ENCODE measurements at places on chromosomes 6 and 20. TPM values are rescaled to one million over a fixed set of nuclear protein-coding genes. Genes with fewer than 3 reads are reported as not detected.
A peak's percentile ranks its signal among the peaks of the same experiment; 100 is the strongest.

- no peaks in the 10 kb centered on the region for H3K27me3 ChIP-seq
- H3K27ac ChIP-seq, result no peak overlapping the region
- H3K36me3 ChIP-seq, result no peaks in the 10 kb centered on the region
- H3K4me3 ChIP-seq, result no peak overlapping the region
- DNase-seq, result no peak
Observed at GRCh38 chr6:107819217-107819616, 4.9 kb downstream of the SCML4 start.

- DNase-seq, result no peak
- H3K4me1 ChIP-seq, result no peaks in the 10 kb centered on the region
- no peak overlapping the region for H3K27ac ChIP-seq
- no peaks in the 10 kb centered on the region for H3K27me3 ChIP-seq
Observed at GRCh38 chr6:128422871-128423270, 97.5 kb downstream of the PTPRK start.

DNA sequence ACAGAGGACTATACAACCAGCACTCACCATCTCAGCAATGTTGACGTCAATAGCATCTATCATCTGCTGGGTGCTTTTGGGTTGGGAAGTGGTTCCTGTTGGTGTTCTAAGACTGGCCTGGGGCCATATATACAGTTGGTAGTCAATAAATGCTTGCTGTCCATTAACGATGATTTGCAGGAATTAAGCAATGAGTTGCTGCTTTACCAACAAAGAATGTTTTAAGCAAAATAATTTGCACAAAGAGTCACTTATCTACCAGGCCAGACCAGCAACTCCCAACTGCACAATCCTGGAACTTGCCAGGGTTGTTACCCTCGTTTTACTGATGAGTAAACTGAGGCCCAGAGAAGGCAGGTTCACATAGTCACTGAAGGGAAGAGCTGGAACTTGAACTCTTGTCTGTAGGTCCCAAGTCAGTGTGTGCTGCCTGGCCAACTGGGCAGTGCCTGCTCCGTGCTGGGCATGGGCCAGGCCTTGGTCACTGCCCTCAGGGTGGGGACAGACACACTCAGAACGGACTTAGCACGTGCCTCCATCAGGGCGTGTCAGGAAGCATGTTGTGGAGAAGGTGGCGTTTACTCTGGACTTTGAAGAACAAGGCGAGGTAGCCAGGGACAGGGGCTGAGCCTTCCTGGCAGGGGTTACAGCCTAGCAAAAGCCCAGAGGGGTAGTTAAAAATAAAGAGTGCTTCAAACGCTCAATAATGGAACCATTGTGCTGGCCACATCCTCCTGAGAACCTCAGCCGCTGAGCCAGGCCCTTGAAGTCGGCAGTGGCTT is 2.5 kb upstream of the SRC start:
- no peak overlapping the region for H3K4me3 ChIP-seq
- H3K36me3 ChIP-seq, result no peaks in the 10 kb centered on the region
- H3K27me3 ChIP-seq, result no peaks in the 10 kb centered on the region
- no peak overlapping the region for H3K27ac ChIP-seq
- DNase-seq, result no peak

GRCh38 chr20:38139977-38140753 is 24.9 kb downstream of the TGM2 start:
- no peaks in the 10 kb centered on the region for H3K27me3 ChIP-seq
- no peak overlapping the region for H3K4me3 ChIP-seq
- no peak overlapping the region for H3K27ac ChIP-seq
- H3K36me3 ChIP-seq, result peaks cover 98% of the 10 kb centered on the region
- H3K4me1 ChIP-seq, result no peaks in the 10 kb centered on the region
- no peak for DNase-seq

- peaks cover 7% of the 10 kb centered on the region for H3K4me1 ChIP-seq
- no peaks in the 10 kb centered on the region for H3K36me3 ChIP-seq
- no peak for DNase-seq
- no peaks in the 10 kb centered on the region for H3K27me3 ChIP-seq
- H3K4me3 ChIP-seq, result no peak overlapping the region
Observed at GRCh38 chr6:141153563-141153962, 979.2 kb upstream of the GJE1 start.

DNA sequence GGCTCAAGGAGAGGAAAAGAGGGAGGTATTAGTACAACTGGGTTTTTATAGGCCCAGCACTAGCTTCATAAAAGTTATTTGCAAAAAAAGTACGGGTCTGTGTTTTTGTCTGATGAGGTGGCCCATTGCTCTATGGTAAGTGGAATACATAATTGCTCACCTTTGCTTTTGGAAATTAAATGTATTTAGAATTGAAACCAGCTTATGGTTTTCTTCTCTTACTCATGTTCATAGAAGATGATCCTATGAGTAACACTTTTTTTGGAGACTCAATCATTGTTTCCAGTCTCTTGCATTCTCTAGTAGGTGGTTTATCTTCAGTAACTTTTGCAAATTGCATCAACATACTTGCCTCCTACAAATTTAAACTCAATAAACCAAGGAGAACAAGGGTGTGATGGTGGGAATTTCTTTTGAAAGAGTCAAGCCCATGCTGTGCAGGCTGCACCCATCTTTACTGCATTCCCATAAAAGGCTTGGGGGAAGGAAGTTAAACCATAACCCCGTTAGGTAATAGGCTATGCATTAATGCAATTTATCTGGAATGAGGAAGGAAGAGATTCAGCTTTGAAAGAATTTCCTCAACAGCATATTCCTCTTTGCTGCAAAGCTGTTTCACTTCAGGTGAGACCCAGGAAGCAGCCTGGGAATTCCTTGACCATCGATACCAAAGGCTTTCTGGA is 48.5 kb upstream of the EDN1 start:
- DNase-seq, result no peak
- no peak overlapping the region for H3K27ac ChIP-seq
- H3K4me3 ChIP-seq, result no peak overlapping the region
- H3K27me3 ChIP-seq, result no peaks in the 10 kb centered on the region

GRCh38 chr20:4814696-4815252 is 93.1 kb downstream of the PRND start:
- H3K27ac ChIP-seq, result peak overlapping the region; percentile 58
- H3K36me3 ChIP-seq, result no peaks in the 10 kb centered on the region
- H3K27me3 ChIP-seq, result no peaks in the 10 kb centered on the region
- no peaks in the 10 kb centered on the region for H3K4me1 ChIP-seq
- no peak for DNase-seq

DNA sequence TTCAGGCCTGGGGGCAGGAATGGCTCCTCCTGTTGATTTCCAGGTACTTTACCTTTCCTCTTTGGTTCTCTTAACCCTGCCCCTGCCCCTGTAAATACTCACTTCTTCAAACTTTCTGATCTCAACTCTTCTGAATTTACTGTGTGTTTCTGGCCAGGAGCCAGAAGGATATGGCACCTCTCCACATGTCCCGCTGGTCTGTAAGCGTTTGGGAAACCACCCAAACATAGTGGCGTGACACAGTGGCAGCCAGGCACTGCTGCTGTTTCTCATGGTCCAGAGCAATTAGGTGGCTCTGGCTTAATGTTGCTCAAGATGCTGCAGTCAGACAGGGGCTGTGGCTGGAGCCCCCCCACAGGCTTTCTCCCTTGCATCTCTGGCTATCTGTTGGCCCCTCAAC is 374.5 kb downstream of the RNGTT start:
- no peaks in the 10 kb centered on the region for H3K36me3 ChIP-seq
- H3K4me3 ChIP-seq, result no peak overlapping the region
- H3K27me3 ChIP-seq, result no peaks in the 10 kb centered on the region
- no peak overlapping the region for H3K27ac ChIP-seq
- no peak for DNase-seq

DNA sequence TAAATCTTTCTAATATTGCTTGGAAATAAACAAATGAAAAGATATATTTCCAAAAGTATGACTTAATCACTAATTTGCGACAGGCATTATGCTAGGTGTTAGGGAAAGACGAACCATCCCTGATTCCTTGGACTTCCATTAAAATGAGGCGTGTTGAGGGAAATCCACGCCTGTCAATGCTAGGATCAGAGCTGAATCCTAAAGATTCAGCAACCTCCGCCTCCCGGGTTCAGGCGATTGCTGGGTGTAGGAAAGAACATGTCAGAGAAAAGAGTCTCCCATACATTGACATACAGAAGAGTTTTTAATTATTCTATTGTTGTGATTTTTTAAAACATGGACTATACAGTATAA is 16.8 kb upstream of the PRSS16 start:
- no peak overlapping the region for H3K27ac ChIP-seq
- no peak for DNase-seq
- peaks cover 6% of the 10 kb centered on the region for H3K27me3 ChIP-seq
- no peaks in the 10 kb centered on the region for H3K4me1 ChIP-seq
- H3K4me3 ChIP-seq, result no peak overlapping the region

GRCh38 chr20:57879779-57880570 is 170.2 kb upstream of the PMEPA1 start:
- DNase-seq, result peak; percentile 58
- H3K27ac ChIP-seq, result peak overlapping the region; percentile 40
- no peaks in the 10 kb centered on the region for H3K27me3 ChIP-seq
- no peaks in the 10 kb centered on the region for H3K36me3 ChIP-seq

- DNase-seq, result no peak
- no peak overlapping the region for H3K4me3 ChIP-seq
- H3K36me3 ChIP-seq, result no peaks in the 10 kb centered on the region
- H3K4me1 ChIP-seq, result no peaks in the 10 kb centered on the region
- H3K27me3 ChIP-seq, result no peaks in the 10 kb centered on the region
Observed at GRCh38 chr20:8647961-8648441, 420.9 kb upstream of the PLCB4 start.

- no peaks in the 10 kb centered on the region for H3K27me3 ChIP-seq
- no peaks in the 10 kb centered on the region for H3K4me1 ChIP-seq
- no peak overlapping the region for H3K4me3 ChIP-seq
- DNase-seq, result no peak
- no peaks in the 10 kb centered on the region for H3K36me3 ChIP-seq
- no peak overlapping the region for H3K27ac ChIP-seq
Observed at GRCh38 chr20:59159493-59160376, 3.9 kb upstream of the ZNF831 start.

DNA sequence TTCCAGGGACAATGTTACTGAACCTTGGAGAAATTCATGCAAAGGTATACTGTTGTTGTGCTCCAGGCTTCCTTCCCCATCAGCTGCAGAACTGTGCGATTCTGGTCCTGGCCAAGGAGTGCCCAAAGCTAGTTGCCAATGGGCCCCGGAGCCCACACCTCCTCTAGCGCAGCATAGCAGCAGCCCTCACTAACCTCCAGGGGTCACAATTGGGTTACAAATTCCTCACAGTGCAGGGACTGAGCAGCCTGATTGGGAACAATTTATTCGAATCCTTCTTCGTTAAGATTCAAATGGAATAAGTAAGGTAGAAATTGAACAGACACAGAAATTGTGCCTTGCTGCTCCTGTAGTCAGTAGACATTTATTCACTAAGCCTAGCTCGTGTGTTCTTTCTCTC is 284.9 kb downstream of the PRKN start:
- DNase-seq, result no peak
- no peaks in the 10 kb centered on the region for H3K36me3 ChIP-seq
- H3K27ac ChIP-seq, result no peak overlapping the region

- H3K36me3 ChIP-seq, result no peaks in the 10 kb centered on the region
- H3K4me1 ChIP-seq, result no peaks in the 10 kb centered on the region
- no peak for DNase-seq
- H3K4me3 ChIP-seq, result no peak overlapping the region
- H3K27ac ChIP-seq, result no peak overlapping the region
- no peaks in the 10 kb centered on the region for H3K27me3 ChIP-seq
Observed at GRCh38 chr20:9903048-9903655, 64.3 kb upstream of the PAK5 start.

GRCh38 chr6:132764370-132764769 is 6.7 kb upstream of the VNN2 start:
- H3K4me1 ChIP-seq, result no peaks in the 10 kb centered on the region
- H3K27me3 ChIP-seq, result no peaks in the 10 kb centered on the region
- no peak overlapping the region for H3K27ac ChIP-seq
- DNase-seq, result no peak

DNA sequence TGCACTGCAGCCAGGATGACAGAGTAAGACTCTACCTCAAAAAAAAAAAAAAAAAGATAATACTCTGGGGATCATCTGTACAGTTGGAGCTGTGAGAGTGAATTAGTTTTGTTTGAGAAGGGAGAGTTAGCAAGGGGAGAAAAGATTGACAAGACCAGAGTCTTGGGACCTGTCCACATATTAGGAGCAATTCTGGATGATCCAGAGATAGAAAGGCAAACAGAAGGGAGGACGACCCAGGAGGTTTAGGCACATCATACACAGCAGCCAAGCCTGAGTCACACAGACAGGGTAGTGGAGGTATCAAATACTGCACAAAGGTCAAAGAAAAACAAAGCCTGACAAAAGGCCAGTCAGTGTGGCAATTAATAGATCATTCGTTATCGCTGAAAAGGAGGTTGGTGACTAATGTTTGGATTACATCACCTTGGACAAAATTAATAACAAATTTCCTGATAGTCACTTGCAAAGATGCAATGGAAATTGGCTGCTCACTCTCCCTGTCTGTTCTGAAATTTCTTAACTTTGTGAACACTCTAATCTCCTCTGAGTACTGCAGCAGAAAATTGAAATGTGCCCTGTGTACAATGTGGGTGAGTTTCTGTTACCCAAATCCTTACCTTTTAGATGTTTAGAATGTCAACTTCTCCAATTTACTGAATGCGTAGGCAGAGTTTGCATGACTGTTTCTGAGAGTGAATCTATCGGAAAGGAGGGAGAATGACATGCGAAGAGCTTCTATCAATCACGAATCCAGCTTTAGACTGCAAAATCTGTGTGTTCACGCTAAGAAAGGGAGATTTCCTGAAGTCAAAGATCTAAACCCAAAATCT is 105.4 kb downstream of the TSHZ2 start:
- no peak overlapping the region for H3K4me3 ChIP-seq
- no peaks in the 10 kb centered on the region for H3K27me3 ChIP-seq
- no peak for DNase-seq

PSORS1C2 gene
- not detected for total RNA-seq

SIGLEC1 gene
- total RNA-seq, result 3.9 TPM

RIPOR2 gene
- total RNA-seq, result 7.3 TPM

TINAG gene
- 0.51 TPM for total RNA-seq

FAM162B gene
- 4.8 TPM for total RNA-seq

MCCD1 gene
- total RNA-seq, result not detected

BLCAP gene
- 78.7 TPM for total RNA-seq

All from right atrium auricular region (tissue), 2 donors.